ENCODE measurements at places on chromosomes 2 and 18.
A peak's percentile ranks its signal among the peaks of the same experiment; 100 is the strongest.

GRCh38 chr2:10300997-10301940 is 1.4 kb upstream of the HPCAL1 start:
- no peak for DNase-seq

DNA sequence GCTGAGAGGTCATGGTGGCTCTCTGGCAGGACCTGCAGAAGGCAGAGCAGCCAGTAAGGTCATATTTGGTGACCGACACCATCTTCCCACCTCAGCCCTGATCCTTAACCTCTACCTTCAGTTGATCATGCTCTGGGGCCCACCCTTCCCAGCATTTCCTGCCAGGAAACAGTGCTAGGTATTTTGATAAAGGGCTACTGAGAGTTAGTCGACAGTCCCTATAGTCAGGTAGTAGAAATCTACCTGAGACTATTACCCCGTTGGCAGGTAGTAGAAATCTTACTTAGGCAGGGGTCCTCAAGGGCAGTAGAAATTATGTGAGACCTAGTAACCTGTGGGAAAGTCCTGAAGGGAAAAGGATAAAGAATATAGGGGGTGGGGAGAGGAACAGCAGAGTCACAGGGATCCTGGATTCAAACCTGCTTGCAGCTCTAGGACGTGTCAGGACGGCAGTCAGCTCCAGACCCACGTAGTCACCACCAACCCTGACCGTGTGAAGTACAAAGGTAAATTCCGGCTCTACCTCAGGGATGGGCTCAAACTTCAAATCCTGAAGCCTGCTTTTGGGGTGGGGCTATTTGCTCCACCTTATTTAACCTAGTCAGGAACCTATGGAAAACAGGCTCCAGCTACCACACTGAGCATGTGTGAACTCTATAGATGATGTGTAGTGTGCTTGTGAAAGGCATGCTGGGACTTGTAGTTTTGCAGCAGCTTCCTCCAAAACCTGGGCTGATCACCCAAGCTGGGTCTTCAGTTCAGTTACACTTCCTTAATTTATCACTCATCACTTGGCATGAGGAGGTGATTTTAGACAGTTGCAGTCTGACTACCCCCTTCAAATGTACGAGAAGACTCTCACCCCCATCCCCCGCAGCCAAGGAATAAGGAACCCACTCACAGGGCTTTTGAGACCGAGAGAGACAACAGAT is at the start of gene DQX1:
TSS of gene DQX1 (minus strand) at position 515 of the 932 bp plus-strand sequence. CDS start at position 13, 502 bp downstream.
- no peak for DNase-seq

DNA sequence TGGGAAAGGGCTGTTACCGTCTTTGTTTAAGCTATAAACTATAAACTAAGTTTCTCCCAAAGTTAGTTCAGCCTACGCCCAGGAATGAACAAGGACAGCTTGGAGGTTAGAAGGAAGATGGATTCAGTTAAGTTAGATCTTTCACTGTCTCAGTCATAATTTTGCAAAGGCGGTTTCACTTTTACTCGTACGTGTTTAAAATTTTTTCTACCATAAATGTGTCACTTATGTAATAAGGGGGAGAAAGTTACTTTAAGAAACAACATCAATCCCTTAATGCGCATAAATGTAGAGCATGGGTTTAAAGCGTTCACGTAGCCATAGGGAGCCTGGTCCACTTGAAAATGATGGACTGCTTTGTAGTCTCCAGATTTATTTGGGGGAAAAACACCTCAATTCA is 71.3 kb downstream of the SNORC start:
- DNase-seq: no peak

GRCh38 chr18:6270771-6271216 is 143.9 kb downstream of the L3MBTL4 start:
- DNase-seq: no peak

DNA sequence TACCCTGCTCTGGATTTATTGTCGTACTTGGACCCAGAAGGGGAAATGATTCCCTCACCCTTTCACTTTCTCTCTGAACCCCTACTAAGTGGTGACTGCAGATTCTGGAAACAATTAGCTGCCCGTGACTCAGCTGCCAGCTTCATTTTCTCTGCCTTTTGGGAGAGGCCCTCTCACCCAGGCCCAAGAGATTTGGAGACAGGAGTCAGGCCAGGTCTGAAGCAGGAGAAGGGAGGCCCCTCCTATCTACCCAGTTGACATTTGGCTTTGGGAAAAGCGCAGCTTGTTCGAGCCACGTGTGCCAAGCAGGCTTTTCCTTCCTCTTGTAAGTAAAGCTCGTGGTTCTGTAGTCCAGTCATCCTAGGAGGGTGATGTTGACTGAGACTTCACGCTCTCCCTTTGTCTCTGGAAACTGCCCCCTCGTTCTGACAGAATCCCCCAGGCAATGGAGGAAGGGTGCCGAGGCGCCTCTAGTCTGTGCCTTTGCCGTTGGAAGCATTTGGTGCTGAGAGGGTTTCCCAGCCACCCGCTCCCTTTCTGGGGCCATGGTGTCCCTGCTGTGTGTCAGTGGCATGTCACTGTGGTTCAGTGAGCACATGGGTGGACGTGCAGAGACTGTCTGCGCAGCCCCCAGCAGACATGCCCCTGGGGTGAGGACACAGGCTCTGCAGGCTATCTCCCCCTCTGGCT is 8.6 kb downstream of the OXER1 start:
- no peak for DNase-seq

- no peak for DNase-seq
Observed at GRCh38 chr2:120237491-120237902, 14.3 kb upstream of the TMEM185B start.

GRCh38 chr2:159204381-159205144 is 81.9 kb downstream of the WDSUB1 start:
- no peak for DNase-seq

DNA sequence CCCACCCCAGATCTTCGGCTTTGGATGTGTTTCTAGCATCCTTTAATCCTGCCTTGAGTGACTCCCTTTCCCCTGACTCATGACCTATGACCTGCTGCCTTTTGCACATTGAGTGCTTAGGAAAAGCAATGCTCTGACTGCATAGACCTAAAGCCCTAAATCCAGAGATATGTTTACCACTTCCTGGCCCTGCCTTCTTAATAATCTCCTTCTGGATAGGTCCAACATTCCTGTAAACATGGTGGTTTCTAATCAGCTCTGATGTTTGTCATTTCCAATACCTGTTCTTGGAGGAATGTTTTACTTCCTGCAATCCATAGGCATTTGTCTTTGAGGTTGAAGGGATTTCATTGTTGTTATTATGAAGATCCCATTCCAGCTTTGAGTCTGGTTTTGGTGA is 2.3 kb downstream of the SLC3A1 start:
- DNase-seq: no peak

DNA sequence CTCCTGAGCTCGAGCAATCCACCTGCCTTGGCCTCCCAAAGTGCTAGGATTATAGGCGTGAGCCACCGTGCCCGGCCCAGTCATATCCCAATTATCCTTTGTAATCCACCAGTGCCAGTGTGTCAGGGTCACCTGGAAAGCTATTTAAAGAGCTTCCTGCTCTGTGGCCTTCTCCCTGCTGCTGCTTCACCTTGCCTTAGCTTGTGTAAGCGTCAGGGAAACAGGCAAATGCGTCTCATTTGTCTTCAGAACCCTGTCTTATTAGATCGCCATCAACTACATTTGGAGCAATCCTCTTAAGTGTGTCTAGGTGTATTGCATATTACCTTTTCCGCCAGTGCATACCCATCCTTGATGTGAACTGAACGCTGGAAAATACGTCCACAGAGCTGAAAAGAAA is 10.2 kb downstream of the KIF5C start:
- DNase-seq: no peak

- DNase-seq: no peak
Observed at GRCh38 chr2:13583609-13584008, 866.9 kb downstream of the TRIB2 start.

GRCh38 chr2:168608796-168609195 is 152.7 kb downstream of the CERS6 start:
- no peak for DNase-seq

- no peak for DNase-seq
Observed at GRCh38 chr2:46393865-46394264, 85.5 kb upstream of the TMEM247 start.

GRCh38 chr2:38147333-38148121 is 71.6 kb upstream of the CYP1B1 start:
- DNase-seq: no peak

DNA sequence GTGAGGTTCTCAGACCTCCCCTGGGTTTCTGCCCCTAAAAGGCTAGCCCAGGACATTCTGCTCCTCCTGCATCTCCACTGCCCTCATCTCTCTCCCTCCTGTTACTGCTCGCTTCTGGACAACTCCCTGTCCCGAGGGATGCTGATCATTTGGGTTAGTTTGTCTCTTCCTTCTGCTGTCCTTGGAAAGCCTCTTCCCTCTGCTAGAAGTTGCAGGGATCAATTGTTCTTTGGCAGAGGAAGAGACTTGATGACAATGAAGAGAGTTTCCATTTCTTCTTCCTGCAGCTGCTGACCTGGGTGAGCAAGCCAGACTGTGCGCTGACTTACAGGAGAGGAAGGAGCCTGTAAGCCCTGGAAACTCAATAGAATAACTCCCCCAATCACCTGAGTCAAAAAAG is 68.9 kb downstream of the RDH14 start:
- DNase-seq: no peak

DNA sequence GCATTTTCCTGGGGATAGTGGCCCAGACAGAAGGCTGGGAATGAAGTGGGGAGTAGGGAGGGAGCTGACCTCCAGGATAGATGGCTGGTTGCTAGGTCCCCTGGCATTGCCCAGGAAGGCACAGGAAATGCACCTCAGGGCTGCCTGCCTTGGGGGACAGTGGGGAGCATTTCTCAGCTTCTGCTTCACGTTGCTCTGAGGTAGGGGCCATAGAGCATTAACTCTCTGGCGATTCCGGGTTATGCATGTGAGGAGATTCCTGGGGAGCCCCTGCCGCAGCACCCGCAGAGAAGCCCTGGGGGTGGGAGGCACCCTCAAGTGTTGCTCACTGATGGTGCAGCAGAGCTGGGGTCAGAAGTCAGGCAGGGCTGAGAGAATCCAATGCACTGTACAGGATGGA is 256.5 kb downstream of the CYP26B1 start:
- DNase-seq: no peak

GRCh38 chr18:34219651-34220050 is 5.1 kb downstream of the NOL4 start:
- DNase-seq: peak; percentile 27

GRCh38 chr18:53408271-53408670 is 816.2 kb downstream of the MBD2 start:
- DNase-seq: no peak

Measured in caudate nucleus (tissue), 63 donors.